Tibial artery (tissue), 4 donors: ENCODE measurements at places on chromosomes 13 and 19.
A peak's percentile ranks its signal among the peaks of the same experiment; 100 is the strongest.

GRCh38 chr19:31257426-31258130 is 91.7 kb downstream of the TSHZ3 start:
- H3K27ac ChIP-seq: no peak overlapping the region
- no peaks in the 10 kb centered on the region for H3K36me3 ChIP-seq
- no peak overlapping the region for H3K4me3 ChIP-seq

DNA sequence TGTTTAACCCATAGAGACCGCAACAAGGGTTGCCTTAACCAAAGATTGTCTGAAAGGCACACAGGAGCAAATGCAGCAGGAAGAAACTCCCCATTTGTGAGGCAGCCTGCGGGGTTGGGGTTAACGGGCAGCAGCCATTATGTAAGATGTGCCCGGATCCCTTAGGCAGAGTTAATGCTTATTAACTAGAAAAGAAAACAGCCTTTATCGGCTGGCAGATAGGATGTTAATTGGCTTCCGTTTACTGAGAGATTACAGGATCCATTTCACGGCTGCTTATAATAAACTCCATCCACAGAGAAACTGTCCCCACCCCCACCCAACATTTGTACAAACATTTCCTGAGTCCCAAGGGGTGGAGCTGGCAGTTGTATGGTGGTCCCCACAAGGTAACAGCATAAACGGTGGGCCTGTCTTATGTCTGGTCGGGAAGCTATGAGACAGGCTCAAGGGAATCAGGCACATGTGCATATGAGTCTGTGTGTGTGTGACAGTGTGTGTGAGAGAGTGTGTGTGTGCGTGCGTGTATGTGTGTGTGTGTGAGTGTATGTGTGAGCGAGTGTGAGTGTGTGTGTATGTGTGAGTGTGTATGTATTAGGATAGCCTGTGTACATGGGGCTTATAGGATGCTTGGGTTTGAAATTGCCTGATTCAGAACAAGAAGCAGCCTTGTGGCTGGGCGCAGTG is 10.5 kb downstream of the SLC25A42 start:
- H3K36me3 ChIP-seq: peaks cover 24% of the 10 kb centered on the region
- no peak overlapping the region for H3K4me3 ChIP-seq
- H3K4me1 ChIP-seq: peaks cover 2% of the 10 kb centered on the region
- no peaks in the 10 kb centered on the region for H3K27me3 ChIP-seq

DNA sequence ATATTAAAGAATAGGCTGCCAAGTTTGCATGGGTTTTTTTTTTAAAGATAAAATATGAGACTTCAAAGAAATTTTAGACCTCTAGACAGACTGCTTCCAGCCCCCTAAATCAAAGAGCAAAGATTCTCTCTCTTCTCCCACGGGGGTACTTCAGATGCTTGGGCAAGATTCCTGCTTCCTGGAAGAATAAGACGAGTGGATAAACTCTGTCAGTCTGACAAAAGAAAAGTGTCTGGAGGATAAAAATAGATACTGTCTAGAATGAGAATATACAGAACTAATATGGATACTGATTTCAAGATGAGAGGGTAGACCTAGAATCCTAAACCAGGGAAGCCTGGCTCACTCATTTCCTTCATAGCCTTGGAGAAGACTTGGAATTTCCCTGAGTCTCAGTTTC is 435.1 kb downstream of the FOXO1 start:
- H3K27ac ChIP-seq: peak overlapping the region; percentile 9
- H3K4me3 ChIP-seq: no peak overlapping the region
- H3K27me3 ChIP-seq: no peaks in the 10 kb centered on the region
- no peaks in the 10 kb centered on the region for H3K4me1 ChIP-seq

DNA sequence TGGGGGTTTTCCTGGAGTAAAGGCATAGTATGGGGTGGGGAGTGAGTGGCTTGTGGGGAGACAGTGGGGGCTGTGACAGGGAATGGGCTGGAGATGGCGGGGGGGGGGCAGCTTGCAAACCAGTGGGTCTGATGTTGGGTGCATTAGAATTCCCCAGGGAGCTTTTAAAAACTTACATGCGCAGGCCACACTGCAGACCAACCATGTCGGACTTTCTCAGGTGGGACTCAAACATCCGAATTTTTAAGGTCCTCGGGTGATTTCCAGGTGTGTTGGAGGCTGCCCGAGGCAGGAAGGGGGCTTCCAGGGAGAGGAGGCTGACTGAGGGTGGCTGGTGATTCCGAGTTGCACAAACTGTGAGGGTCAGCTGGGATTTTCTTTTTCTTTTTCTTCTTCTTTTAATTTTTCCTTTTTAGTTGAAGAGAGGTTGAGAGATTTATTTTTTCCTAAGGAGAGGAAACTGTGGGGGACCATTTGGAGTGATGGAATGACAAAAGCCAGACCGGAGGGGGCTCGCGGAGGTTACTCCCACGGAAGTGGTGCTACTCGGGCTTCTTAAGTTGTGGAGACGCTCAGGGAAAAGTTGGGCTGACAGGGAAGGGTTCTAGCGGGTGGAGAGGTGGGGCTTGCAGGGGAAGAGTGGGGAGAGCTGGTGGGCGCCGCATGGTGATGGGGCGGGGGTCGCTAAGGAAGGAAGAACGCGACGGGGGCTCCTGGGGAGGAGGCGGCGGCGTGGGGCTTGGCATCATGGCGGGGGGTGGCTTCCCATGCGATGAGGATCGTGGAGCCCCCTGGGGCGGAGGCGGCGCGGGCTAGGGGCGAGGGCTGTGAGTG is 997 bp upstream of the CACNG8 start:
- no peaks in the 10 kb centered on the region for H3K27me3 ChIP-seq
- DNase-seq: no peak
- no peak overlapping the region for H3K4me3 ChIP-seq

DNA sequence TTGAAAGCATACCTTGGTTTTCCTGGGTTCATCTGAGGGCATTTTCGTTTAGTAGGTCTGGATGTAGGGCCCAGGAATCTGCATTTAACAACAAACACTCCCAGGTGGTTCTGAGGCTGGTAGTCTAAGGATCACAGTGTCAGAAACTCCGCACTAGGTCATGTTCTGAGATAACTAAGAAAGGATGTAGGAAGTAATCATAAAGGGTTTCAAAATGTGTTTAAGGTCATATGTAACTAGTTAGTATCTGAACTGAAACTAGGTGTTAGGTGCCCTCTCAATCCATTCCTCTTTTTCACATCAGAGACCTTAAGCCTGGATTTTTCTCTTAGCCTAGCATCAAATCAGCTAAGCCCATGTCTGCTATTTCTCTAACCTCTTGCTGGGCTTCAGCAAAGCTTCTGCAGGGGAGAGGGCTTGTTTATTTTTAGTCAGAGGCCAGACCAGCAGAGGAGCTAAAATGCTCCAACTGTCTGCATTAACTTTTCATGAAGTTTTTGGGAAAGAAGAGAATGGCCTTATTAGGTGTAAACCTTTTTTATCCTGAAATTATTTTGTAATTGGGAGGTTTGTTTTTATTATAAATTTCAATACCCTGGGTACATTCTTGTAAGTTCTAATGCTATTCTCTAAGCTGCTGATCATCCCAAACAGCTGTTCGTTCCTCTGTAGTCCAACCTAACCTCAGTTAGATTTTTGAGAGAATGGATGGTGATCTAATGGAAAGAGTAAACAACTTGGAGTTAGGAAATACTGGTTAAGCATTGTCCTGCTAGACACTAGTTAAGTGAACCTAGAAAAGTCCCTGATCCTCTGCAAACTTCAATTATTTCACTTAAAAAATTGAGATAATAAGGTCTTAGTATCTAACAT is 262.8 kb upstream of the RFC3 start:
- no peaks in the 10 kb centered on the region for H3K4me1 ChIP-seq
- DNase-seq: no peak
- H3K27ac ChIP-seq: no peak overlapping the region
- no peaks in the 10 kb centered on the region for H3K36me3 ChIP-seq
- no peaks in the 10 kb centered on the region for H3K27me3 ChIP-seq
- H3K4me3 ChIP-seq: no peak overlapping the region

GRCh38 chr13:29908416-29909080 is 58.1 kb upstream of the UBL3 start:
- no peaks in the 10 kb centered on the region for H3K36me3 ChIP-seq
- H3K4me3 ChIP-seq: no peak overlapping the region
- DNase-seq: no peak
- no peaks in the 10 kb centered on the region for H3K4me1 ChIP-seq
- H3K27me3 ChIP-seq: no peaks in the 10 kb centered on the region
- no peak overlapping the region for H3K27ac ChIP-seq

- H3K36me3 ChIP-seq: peaks cover 6% of the 10 kb centered on the region
- H3K27me3 ChIP-seq: no peaks in the 10 kb centered on the region
- peak overlapping the region; percentile 88 for H3K27ac ChIP-seq
Measured at GRCh38 chr19:43463381-43464133, 1.9 kb downstream of the LYPD3 start.

DNA sequence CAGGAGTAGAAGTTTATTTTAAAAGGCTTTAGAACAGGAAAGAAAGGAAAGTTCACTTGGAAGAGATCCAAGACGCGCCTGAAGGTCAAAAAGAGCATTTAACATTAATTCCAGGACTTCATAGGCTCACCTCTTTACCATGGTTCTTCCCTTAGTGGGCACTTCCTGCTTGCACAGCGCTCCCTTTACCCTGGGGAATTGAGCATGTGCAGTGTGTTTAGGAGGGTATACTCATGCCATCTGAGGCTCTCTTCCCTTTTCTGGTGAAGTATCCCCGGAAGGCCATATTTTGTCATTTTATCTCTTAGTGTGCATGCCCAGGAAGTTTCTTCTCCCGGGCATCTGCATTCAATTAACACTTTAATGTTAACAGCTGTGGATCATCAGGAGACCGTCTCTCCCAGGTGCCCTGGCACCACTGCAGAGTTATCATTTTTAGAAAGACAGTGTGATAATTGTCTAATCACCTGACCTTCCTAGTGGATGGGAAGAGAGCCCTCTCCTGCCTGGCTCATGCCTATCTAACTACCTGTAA is 66.1 kb upstream of the ABCC4 start:
- H3K27me3 ChIP-seq: no peaks in the 10 kb centered on the region
- no peak overlapping the region for H3K4me3 ChIP-seq
- no peak overlapping the region for H3K27ac ChIP-seq
- no peaks in the 10 kb centered on the region for H3K36me3 ChIP-seq
- no peak for DNase-seq
- H3K4me1 ChIP-seq: no peaks in the 10 kb centered on the region

DNA sequence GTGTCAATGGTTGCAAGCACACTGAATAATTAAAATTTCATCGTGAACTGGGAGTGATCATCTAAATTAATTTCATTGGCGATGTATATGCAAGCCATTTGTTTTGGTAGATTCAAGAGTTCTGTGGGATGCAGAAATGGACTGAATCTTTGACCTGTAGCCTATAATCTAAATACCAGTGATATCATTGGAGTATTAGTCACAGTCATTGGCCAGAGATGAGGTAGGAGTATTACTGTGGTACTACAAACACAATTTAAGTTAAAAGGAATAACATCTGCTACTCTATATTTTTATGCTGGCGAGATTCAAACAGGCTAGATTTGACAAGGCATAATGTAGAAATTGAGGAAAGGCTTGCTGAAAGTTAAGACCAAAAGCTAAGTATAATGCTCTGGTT is 14.0 kb downstream of the FRY start:
- DNase-seq: no peak
- H3K4me1 ChIP-seq: no peaks in the 10 kb centered on the region
- no peaks in the 10 kb centered on the region for H3K27me3 ChIP-seq
- H3K36me3 ChIP-seq: no peaks in the 10 kb centered on the region
- H3K4me3 ChIP-seq: no peak overlapping the region
- peak overlapping the region; percentile 42 for H3K27ac ChIP-seq

DNA sequence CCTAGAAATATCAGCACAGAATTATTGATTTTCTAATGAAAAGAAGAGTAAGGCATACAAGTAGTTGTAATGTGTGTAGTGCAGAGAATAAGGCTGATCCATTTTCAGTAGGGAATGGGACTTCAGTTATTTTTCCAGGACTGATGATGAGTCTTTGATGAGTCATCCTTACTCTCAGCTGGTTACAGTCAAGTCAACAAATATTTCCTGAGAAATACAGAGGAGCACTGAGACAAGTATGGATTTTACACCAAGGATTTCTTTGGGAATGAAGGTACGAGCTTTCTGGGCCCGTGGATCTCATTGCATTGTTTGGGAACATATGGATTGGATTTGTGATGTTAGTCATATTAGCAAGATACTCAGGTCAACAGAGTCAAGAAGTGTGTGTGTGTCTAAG is 502.7 kb downstream of the FGF9 start:
- no peak overlapping the region for H3K4me3 ChIP-seq
- no peaks in the 10 kb centered on the region for H3K36me3 ChIP-seq
- no peaks in the 10 kb centered on the region for H3K4me1 ChIP-seq
- no peak for DNase-seq
- H3K27me3 ChIP-seq: no peaks in the 10 kb centered on the region
- H3K27ac ChIP-seq: no peak overlapping the region

DNA sequence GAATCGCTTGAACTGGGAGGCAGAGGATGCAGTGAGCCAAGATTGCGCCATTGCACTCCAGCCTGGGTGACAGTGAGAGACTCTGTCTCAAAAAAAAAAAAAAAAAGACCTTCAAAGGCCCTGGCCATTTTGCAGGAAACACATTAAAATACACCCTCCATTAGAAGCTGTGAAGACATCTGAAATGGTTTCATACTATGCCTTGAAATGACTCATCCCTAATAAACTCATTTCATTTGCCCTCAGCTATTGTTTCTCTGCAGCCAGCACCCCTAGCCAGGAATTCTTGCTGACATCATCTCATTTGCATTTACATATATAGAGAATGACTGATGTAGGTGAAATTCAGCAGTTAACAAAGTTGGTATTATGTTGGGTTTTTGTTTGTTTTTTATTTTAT is 8.7 kb downstream of the EML2 start:
- H3K27me3 ChIP-seq: no peaks in the 10 kb centered on the region
- no peak for DNase-seq
- no peak overlapping the region for H3K27ac ChIP-seq
- no peak overlapping the region for H3K4me3 ChIP-seq

- peak overlapping the region; percentile 98 for H3K27ac ChIP-seq
- no peaks in the 10 kb centered on the region for H3K27me3 ChIP-seq
- peaks cover 4% of the 10 kb centered on the region for H3K4me1 ChIP-seq
Measured at GRCh38 chr19:1247748-1248138, 640 bp upstream of the MIDN start.

- peaks cover 42% of the 10 kb centered on the region for H3K36me3 ChIP-seq
- no peaks in the 10 kb centered on the region for H3K27me3 ChIP-seq
- DNase-seq: peak; percentile 71
- peak overlapping the region; percentile 22 for H3K4me3 ChIP-seq
- no peaks in the 10 kb centered on the region for H3K4me1 ChIP-seq
Measured at GRCh38 chr19:18672606-18673337, 10.7 kb upstream of the CRTC1 start.

- H3K4me1 ChIP-seq: no peaks in the 10 kb centered on the region
- no peaks in the 10 kb centered on the region for H3K27me3 ChIP-seq
- DNase-seq: no peak
- H3K27ac ChIP-seq: no peak overlapping the region
- H3K4me3 ChIP-seq: no peak overlapping the region
- no peaks in the 10 kb centered on the region for H3K36me3 ChIP-seq
Measured at GRCh38 chr13:71906448-71906847, 39.4 kb upstream of the DACH1 start.

- no peak for DNase-seq
- H3K4me3 ChIP-seq: no peak overlapping the region
- H3K27me3 ChIP-seq: no peaks in the 10 kb centered on the region
- H3K4me1 ChIP-seq: no peaks in the 10 kb centered on the region
- H3K36me3 ChIP-seq: no peaks in the 10 kb centered on the region
- H3K27ac ChIP-seq: peak overlapping the region; percentile 99
Measured at GRCh38 chr19:13057744-13058143, 44.9 kb downstream of the LYL1 start.

GRCh38 chr19:49691243-49692146 is 579 bp downstream of the CPT1C start:
- peaks cover under 1% of the 10 kb centered on the region for H3K36me3 ChIP-seq
- H3K27me3 ChIP-seq: peaks cover 23% of the 10 kb centered on the region
- H3K4me1 ChIP-seq: peaks cover 31% of the 10 kb centered on the region
- peak overlapping the region; percentile 54 for H3K27ac ChIP-seq
- no peak for DNase-seq
- H3K4me3 ChIP-seq: peak overlapping the region; percentile 54
